ENCODE measurements at places on chromosomes 7 and 10.
A peak's percentile ranks its signal among the peaks of the same experiment; 100 is the strongest.

DNA sequence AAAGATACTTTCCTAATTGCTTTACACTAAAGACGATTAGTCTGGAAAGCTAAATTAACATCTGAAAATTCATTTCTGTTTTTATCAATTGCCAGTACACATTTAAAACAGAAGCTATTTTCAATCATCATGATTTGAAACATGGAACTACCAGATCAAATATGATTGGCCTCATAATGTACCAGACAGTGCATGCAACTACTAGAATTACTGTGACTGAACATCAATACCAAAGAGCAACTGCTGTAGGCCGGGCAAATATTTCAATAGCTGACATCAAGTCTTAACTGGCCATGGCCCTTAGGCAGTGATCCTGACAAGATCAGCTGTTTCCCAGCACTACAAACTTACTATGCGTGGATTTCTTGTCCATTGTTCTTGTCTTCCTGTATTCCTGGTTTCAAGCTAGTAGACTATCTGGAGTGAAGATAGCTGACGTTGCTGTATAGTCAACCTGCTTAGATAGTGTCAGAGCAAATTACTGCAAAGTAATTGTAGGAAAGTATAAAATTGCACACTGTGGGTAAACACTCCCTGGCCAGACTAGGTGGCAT lies 21.7 kb upstream of the WNT16 start:
- DNase-seq = no peak

- no peak for DNase-seq
Observed at GRCh38 chr7:137888241-137888640, 41.5 kb upstream of the DGKI start.

GRCh38 chr7:36896418-36896817 lies 172.1 kb upstream of the AOAH start:
- no peak for DNase-seq

- DNase-seq = peak; percentile 49
Observed at GRCh38 chr10:22436526-22436892, 91.2 kb downstream of the SPAG6 start.

DNA sequence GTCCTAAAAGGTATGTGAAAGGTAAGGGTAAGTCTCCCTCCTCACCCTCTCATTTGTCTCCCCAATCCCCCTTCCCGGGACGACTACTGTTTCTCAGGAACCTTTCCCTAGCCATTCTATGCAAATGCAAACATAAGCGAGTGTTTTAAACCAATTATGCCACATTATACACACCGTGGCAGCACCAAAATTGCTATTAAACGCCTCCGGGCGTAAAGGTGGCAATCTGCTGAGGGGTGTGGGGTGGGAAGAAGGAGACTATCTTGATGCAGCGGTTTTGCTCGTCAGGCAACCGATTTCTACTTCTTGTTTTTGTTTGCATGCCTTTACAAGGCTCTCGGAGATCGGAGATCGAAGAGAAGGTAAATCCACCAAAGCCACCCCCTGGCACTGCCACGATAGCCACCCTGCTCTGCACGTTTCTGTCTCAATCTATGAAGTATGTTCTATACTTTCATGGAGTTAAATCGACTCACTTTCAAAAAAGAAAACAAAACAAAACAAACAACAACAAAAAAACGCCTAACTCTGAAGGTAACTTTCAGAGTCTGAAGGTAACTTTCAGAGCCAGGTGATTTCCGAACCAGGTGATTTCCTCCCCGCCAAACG lies 46.0 kb upstream of the CDK1 start:
- peak; percentile 10 for DNase-seq

DNA sequence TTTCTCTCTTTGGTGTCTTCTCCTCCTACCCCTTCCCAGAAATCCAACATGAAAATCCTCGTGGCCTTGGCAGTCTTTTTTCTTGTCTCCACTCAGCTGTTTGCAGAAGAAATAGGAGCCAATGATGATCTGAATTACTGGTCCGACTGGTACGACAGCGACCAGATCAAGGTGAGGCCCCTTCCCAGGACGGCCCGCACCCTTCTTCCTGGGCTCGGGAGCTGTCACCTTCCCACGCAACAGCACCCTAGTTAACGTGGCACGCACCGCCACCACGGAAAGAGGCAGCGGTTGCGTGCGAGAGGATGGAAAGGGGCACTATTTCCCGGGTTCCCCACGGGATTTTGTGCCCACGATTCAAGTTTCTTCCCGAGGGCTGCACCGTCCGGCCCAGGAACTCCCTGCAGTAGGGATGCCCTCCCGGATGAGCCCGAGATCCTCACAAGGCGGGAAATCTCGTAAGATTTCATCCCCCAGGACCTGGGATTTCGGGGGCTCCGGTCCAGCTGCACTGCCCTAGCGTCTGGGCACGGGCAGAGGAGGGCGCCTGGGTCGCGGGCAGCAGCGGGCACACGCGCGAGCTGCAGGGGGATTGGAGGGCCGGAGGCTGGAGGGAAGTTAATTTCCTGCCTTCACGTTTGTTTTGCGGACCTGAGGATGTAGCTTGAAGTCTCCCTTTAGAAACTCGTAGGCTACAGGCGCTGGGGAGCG lies 834 bp downstream of the TAC1 start:
- peak; percentile 0 for DNase-seq

DNA sequence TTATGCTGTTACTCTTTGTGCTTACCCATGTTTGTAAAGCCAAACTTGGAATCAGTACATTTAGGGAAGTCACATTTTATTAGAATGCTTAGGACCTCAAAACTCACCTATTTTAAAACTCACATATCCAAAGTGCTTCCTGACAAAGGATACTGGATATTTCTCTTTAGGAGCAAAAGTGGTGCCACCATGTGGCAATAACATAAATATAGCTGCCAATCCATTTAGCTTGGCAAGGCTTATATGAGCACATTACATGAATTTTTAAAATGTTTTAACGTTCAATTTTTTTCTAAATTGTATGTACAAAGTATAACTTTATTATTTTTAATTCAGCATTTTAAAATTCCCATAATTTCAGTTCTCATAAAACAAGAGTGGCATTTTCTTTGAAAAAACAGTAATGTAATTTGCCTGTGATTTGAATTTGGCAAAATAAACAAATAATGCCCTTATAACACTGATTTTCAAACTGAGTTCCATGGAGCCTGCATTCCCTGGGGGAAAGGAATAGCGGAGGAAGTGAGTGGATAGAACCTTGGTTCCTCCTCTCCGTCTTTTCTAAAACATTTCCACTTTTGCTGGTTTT lies 75.4 kb downstream of the HDAC9 start:
- no peak for DNase-seq

GRCh38 chr10:24974976-24975375 lies 22.6 kb upstream of the PRTFDC1 start:
- DNase-seq = no peak

GRCh38 chr7:149823191-149823630 lies 15.0 kb upstream of the ZNF862 start:
- no peak for DNase-seq

- no peak for DNase-seq
Observed at GRCh38 chr10:31121757-31122577, 90.3 kb upstream of the ZNF438 start.

GRCh38 chr7:24783698-24784097 lies 26.4 kb upstream of the GSDME start:
- DNase-seq = no peak

GRCh38 chr10:88163572-88163971 lies 300.1 kb downstream of the PTEN start:
- no peak for DNase-seq

GRCh38 chr7:11491811-11492210 lies 340.2 kb downstream of the THSD7A start:
- no peak for DNase-seq

GRCh38 chr10:125085258-125086054 lies 74.9 kb downstream of the CTBP2 start:
- no peak for DNase-seq

DNA sequence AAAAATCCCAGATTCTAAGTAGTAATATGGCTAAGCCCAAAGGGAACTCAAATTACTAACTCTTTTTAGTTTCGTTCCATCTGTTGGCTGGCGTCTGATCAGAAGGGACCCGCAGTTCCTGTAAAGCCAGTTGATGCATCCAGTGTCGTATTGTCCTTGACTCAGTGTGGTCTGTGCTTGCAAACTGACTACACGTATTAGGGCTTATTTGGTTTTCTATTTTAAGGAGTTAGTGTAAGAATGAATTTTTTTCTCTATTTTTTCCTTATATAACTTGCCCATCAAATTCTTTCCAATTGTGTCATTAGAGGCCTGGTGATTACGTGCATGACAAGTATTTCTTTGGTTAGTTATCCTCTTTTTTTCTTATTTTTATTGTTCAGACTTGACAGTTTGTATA lies 9.7 kb downstream of the ABCA13 start:
- DNase-seq = no peak

GRCh38 chr7:86814661-86815379 lies 171.1 kb downstream of the GRM3 start:
- DNase-seq = no peak
